ENCODE measurements at places on chromosomes 5 and 9. TPM values are rescaled to one million over a fixed set of nuclear protein-coding genes. Genes with fewer than 3 reads are reported as not detected.

DNA sequence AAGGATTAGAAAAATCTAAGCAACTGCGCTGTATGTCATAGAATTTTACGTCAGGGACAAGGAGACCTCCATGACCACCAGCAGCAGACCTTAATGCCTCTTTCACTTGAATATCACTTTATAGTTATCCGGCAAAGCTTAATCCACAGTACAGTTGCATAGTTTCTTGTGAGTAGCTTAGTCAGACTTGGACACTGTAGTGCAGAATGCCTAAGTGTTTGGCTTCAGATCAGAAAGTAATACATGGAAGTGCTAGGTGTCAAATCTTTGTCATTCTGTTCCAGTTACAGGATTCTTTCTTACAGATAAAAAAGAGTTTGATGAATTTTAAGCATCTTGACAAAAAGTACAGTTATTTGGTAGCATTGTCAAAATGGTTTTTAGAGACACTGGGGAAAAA lies 239.9 kb upstream of the PAPPA start:
- no peak overlapping the region for H3K27ac ChIP-seq
- H3K4me1 ChIP-seq = peaks cover 12% of the 10 kb centered on the region
- H3K4me3 ChIP-seq = no peak overlapping the region
- peaks cover 1% of the 10 kb centered on the region for H3K27me3 ChIP-seq

- DNase-seq = no peak
- H3K4me1 ChIP-seq = peaks cover 24% of the 10 kb centered on the region
- H3K36me3 ChIP-seq = no peaks in the 10 kb centered on the region
- H3K27me3 ChIP-seq = peaks cover 2% of the 10 kb centered on the region
- H3K27ac ChIP-seq = no peak overlapping the region
Observed at GRCh38 chr5:58046371-58046770, 413.5 kb downstream of the PLK2 start.

Gene FCN1
- total RNA-seq = not detected

DNA sequence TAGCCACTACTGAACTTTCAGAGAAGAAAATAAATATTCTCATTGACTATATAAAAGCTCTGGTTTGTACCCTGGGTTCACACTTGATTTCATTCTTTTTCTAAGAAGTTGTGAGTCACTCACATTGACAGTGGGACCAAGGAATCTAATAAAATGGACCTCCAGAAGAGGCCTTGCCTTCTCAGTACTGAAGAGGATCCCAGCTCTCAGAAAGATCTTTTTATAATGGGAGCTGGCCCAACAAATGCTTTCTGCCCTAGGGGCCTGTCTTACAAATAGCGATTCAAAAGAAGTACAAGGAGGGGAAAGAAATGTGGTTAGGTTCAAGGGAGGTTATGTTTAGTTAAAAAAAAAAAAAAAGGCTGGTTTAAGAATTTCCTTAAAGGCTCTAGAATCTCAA lies 237.9 kb downstream of the ISL1 start:
- no peak overlapping the region for H3K27ac ChIP-seq
- no peaks in the 10 kb centered on the region for H3K27me3 ChIP-seq
- H3K4me1 ChIP-seq = no peaks in the 10 kb centered on the region
- no peak overlapping the region for H3K4me3 ChIP-seq
- no peaks in the 10 kb centered on the region for H3K36me3 ChIP-seq

DNA sequence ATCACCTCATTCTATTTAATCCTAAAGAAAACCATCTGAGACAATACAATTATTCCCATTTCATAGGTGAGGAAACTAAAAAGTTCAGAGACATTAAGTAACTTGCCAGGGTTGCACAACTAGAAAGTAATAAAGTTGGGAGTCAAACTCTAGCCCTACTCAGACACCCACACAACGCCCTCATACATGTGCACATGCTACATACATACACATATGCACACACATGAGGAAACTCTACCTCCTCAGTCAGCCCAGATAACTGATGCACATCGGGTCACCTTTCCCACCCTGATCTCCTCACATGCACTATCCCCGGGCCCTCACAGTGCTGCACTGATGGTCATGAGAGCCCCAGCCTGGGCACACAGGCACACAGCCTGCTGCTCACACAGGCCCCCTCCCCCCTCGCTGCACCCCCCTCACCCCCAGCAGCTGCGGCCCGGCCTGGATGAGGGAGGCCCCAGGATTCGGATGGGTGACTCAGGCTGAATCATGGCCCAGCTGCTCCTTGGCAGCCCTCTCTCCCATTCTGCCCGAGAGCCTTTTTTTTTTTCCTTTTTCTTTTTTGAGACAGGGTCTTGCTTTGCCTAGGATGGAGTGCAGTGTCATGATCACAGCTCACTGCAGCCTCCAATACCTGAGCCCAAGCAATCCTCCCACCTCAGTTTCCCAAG lies 5.0 kb upstream of the GPRIN1 start:
- peaks cover 33% of the 10 kb centered on the region for H3K27me3 ChIP-seq
- peak overlapping the region; percentile 9 for H3K4me3 ChIP-seq
- H3K36me3 ChIP-seq = no peaks in the 10 kb centered on the region
- DNase-seq = peak; percentile 53
- no peak overlapping the region for H3K27ac ChIP-seq

Gene DBH
- total RNA-seq = not detected

DNA sequence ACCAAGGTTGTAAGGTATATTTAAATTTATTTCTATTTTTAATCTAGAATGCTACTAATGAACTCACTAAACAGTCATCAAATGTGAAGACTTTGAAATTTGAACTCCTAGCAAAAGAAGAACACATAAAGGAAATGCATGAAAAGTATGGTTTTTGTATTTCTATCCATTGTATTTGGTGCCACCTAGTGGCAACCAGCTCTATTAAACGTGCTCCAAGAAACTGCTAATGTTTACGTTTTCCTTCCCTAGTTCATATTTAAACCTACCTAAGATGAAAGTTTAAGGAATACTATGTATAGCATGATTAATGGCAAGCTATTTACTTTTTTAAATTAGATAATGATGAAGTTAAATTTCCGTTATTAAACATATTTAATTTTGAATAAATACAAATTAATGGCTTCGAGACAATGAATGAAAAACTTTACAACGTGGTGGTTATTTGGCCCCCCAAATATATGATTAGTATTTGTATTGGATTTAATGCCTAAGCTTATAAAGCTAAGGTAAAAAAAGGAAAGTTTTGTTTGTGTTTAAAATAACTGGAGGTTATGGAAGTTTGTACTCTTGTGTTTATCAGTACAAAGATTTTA lies 115.9 kb upstream of the SH3GL2 start:
- DNase-seq = peak; percentile 62
- H3K36me3 ChIP-seq = no peaks in the 10 kb centered on the region
- no peaks in the 10 kb centered on the region for H3K27me3 ChIP-seq
- H3K27ac ChIP-seq = no peak overlapping the region

GRCh38 chr5:142053426-142054151 lies 40.8 kb upstream of the GNPDA1 start:
- no peaks in the 10 kb centered on the region for H3K36me3 ChIP-seq
- H3K27ac ChIP-seq = peak overlapping the region; percentile 6
- no peaks in the 10 kb centered on the region for H3K27me3 ChIP-seq
- peak overlapping the region; percentile 61 for H3K4me3 ChIP-seq
- H3K4me1 ChIP-seq = peaks cover 32% of the 10 kb centered on the region

- no peak for DNase-seq
- H3K27me3 ChIP-seq = no peaks in the 10 kb centered on the region
- H3K27ac ChIP-seq = no peak overlapping the region
Observed at GRCh38 chr9:36306471-36307306, 48.4 kb upstream of the GNE start.

Gene PDZD2
- 0.09 TPM for total RNA-seq

- no peak overlapping the region for H3K27ac ChIP-seq
- H3K4me3 ChIP-seq = no peak overlapping the region
- no peaks in the 10 kb centered on the region for H3K36me3 ChIP-seq
- DNase-seq = no peak
- H3K4me1 ChIP-seq = no peaks in the 10 kb centered on the region
Observed at GRCh38 chr5:7642029-7642428, 208.9 kb downstream of the CFAP90 start.

DNA sequence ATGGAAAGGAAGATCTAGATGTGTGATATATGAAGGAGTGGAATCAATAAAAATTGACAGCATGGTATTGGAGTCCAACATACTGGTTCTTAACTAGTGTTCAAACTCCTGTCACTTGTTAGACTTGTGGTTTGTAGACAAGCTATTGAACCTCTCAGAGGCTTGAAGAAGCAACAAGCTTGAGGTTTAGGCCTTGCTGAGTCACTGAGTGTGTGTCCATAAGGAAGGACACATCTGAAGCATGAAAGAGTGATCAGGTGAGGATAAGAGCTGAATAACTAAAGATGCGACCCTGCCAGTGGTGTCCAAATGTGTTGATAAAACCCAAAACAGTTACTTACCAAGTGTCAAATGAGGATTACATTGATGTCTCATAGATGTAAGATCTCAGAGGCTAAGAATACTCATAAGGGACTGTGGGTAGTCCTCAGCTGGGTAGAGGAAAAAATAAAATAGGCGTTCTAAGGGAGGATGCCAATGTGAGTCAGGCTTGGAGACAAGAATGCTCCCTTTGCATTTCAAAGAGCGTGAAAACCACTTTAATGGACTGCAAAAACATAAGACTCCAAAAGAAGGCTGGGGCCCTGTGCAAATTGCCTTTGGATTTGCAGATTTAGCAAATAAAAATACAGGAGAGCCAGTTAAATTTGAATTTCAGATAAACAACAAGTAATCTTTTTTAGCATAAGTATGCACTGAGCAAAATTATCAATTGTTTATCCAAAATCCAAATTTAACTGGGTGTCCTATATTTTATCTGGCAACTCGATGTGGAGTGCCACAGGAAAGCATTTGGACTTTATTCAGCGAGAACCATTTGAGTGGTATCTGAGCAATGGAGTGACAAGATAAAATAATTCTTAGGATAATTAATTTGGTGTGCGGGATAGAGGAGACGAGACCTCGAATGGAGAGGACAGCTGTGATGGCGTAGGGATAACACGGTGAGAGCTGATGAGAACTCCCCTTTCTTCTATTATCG lies 757.3 kb upstream of the WWC1 start:
- H3K4me3 ChIP-seq = no peak overlapping the region
- no peak for DNase-seq
- peaks cover 5% of the 10 kb centered on the region for H3K4me1 ChIP-seq
- H3K27me3 ChIP-seq = peaks cover 2% of the 10 kb centered on the region
- no peaks in the 10 kb centered on the region for H3K36me3 ChIP-seq

DNA sequence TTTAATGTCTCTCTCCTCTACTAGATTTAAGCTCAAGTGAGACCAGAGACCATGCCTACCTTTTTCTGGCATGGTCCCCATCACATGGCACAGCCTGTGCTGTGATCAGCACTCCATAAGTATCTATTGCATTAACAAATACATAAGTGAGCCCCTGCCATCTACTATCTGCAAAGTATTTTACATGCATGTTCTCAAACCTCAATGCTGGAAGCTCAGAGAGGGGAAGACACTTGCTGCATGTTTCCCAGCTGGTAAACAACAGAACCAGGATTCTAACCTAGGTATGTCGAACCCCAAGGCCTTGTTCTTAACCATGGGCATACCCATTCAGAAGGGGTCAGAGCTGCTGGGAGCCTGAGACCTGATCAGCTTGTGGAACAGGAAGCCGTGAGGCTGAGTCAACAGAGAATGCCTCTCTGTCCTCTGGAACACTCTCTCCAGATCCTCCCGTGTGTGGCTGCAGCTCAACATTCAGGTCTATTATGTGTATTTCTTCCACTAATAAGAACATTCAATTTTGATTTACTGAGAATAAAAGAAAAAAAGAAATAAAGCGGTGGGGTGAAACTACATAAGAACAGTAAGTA lies 232.5 kb upstream of the MSX2 start:
- H3K36me3 ChIP-seq = peaks cover 6% of the 10 kb centered on the region
- no peaks in the 10 kb centered on the region for H3K27me3 ChIP-seq
- H3K4me1 ChIP-seq = no peaks in the 10 kb centered on the region
- H3K27ac ChIP-seq = no peak overlapping the region

Gene TMEFF1
- 1.5 TPM for total RNA-seq

DNA sequence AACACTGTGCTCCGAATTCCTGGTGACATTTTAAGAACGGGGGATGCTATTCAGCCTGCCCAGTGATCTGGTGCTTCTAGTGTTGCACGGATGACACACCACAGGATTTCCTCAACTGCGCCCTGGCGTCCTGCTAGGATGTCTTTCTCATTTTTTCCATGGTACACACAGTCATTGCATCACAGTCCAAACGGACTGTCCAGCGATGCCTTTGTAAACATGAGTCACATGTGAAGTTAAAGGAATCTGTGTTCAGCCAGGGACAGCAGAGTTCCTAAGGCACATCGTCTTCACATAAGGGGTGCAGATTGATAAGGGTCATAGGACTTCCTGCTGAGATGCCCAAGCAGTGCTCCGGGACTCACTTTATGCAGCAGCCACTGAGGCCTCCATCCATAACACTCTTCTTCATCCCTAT lies 9.3 kb upstream of the PTPN3 start:
- peaks cover 17% of the 10 kb centered on the region for H3K27me3 ChIP-seq
- peaks cover 14% of the 10 kb centered on the region for H3K4me1 ChIP-seq
- H3K27ac ChIP-seq = no peak overlapping the region
- H3K36me3 ChIP-seq = no peaks in the 10 kb centered on the region
- peak; percentile 77 for DNase-seq

GRCh38 chr9:82495884-82496777 lies 507.6 kb downstream of the SPATA31D1 start:
- H3K4me3 ChIP-seq = no peak overlapping the region
- no peak for DNase-seq
- peaks cover 4% of the 10 kb centered on the region for H3K27me3 ChIP-seq
- no peaks in the 10 kb centered on the region for H3K36me3 ChIP-seq
- H3K27ac ChIP-seq = no peak overlapping the region

GRCh38 chr5:126965061-126965475 lies 65.3 kb downstream of the MARCHF3 start:
- H3K4me1 ChIP-seq = peaks cover 64% of the 10 kb centered on the region
- peak overlapping the region; percentile 47 for H3K4me3 ChIP-seq
- H3K36me3 ChIP-seq = no peaks in the 10 kb centered on the region
- no peaks in the 10 kb centered on the region for H3K27me3 ChIP-seq
- peak; percentile 92 for DNase-seq

GRCh38 chr5:13866792-13867191 lies 77.7 kb downstream of the DNAH5 start:
- no peaks in the 10 kb centered on the region for H3K36me3 ChIP-seq
- H3K27me3 ChIP-seq = peaks cover 5% of the 10 kb centered on the region
- no peak overlapping the region for H3K27ac ChIP-seq
- no peaks in the 10 kb centered on the region for H3K4me1 ChIP-seq

Gene MTRR
- total RNA-seq = 33.8 TPM

- H3K27ac ChIP-seq = no peak overlapping the region
Observed at GRCh38 chr5:44714871-44715561, 93.7 kb upstream of the MRPS30 start.

Gene NOXA1
- total RNA-seq = 0.31 TPM

Gene C5orf34
- 3.7 TPM for total RNA-seq

DNA sequence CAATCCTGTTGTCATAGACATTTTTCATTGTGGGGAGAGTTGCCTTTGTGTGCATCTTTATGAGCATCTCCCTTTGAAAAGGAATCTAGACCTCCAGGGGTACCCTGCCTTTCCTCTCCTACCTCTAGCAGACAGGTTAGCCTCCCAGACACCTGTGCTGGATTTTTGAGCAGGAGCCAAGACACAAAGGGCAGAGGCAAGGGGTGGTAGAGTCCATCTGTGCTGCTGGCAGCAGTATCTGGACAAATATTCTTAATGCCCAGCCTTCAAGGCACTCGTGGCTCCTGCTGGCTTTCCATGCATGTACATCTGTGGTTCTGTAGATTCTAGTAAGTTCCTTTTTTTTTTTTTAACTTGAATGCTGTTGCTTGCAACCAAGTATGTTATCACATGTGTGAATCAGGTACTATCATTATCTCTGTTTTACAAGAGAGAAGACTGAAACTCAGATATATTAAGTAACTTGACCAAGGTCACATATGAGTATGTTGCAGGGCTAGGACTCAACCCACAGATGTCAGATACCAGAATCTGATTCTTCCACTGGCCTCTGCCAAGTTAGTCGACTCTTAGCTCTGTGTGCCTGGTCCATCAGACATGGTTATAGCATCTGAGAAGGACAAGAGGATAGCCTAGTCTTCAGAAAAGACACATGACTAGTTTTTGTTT lies 32.9 kb upstream of the GPR151 start:
- no peaks in the 10 kb centered on the region for H3K36me3 ChIP-seq
- DNase-seq = no peak
- H3K4me1 ChIP-seq = no peaks in the 10 kb centered on the region
- no peak overlapping the region for H3K4me3 ChIP-seq
- peaks cover 12% of the 10 kb centered on the region for H3K27me3 ChIP-seq

All from HFFc6 (cell line).